ENCODE measurements at places on chromosomes 2 and 18.

GRCh38 chr2:75606761-75607399 is 39.7 kb upstream of the MRPL19 start:
- DNase-seq, result no peak

DNA sequence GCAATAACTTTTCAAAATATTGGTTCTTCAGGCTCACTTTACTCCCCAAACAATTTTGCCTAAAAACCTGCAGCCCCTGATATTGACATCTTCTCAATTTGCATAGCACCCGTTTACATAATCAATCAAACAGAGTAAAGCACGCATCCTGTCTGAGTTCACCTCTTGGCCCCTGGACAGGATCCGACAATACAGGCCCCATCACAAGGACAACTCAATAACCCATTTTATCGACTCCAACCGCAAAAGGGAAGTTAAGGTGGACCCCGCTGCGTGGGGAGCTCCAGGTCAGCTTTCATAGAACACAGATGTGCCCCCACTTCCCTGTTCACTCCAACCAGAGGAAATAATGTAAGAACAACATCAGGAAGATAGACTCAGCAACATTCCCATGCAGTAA is 44.7 kb downstream of the TTC32 start:
- no peak for DNase-seq

DNA sequence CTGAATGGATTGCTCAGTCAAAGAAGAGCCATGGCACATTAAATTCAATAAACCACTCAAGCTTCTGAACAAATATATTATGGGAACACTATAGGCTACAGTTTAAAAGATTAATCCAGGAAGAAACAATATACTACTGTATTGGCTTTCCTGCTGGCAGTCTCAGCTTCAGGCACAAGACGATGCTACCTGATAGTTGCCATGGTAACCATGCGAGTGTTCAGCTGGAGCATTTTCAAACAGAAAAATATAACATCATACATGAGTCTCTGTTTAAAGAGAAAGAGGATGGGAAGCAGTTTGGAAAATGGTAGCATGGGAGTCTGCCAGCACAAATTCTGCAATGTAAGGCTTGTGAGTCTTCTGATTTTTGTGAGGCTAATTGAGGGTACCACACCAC is 65.9 kb upstream of the CPO start:
- DNase-seq, result no peak

GRCh38 chr2:145123606-145124005 is 603.7 kb upstream of the ZEB2 start:
- no peak for DNase-seq

DNA sequence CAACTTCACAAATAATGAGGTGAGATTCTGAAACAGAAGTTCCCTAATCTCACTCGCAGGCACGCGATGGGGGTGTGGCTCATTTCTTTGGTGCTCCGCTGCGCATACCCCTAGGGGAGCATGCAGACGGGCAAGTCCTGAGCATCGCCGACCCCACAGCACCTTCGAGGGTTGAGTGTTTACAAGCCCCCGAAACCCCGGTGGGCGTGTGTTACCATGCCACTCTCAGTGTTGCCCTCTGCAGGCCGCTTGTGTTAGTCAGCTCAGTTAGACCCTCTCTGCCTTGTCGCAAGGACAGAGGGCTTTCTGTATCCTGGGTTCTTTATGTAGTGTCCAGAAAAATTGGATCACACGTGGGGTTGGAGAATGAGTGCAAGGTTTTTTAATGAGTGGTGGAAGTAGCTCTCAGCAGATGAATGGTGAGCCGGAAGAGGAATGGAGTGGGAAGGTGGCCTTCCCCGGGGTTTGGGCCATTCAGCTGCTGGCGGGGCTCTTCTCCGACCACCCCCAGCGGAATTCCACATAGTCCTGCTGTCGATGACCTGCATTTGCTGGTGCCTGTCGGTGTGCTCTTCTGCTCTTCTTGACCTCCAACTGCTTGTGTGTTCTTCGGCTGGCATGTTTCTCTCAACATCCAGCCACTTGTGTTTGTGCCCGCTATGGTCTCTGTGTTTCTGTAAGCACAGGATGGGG is 191.3 kb downstream of the RPRM start:
- DNase-seq, result peak; percentile 77

DNA sequence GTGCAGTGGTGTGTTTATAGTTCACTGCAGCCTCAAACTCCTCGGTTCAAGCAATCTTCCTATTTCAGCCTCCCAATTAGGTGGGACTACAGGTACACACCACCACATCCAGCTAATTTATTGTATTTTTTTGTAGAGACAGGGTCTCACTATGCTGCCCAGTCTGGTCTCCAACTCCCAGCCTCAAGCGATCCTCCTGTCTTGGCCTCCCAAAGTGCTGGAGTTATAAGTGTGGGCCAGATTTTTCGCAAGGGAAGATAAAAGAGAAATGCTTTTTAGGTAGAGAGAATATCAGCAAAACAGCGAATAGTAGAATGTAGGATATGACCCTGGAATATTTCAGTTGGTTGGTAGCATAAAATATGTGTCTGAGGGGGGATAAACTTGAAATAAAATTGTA is 4.3 kb downstream of the DDX1 start:
- no peak for DNase-seq

DNA sequence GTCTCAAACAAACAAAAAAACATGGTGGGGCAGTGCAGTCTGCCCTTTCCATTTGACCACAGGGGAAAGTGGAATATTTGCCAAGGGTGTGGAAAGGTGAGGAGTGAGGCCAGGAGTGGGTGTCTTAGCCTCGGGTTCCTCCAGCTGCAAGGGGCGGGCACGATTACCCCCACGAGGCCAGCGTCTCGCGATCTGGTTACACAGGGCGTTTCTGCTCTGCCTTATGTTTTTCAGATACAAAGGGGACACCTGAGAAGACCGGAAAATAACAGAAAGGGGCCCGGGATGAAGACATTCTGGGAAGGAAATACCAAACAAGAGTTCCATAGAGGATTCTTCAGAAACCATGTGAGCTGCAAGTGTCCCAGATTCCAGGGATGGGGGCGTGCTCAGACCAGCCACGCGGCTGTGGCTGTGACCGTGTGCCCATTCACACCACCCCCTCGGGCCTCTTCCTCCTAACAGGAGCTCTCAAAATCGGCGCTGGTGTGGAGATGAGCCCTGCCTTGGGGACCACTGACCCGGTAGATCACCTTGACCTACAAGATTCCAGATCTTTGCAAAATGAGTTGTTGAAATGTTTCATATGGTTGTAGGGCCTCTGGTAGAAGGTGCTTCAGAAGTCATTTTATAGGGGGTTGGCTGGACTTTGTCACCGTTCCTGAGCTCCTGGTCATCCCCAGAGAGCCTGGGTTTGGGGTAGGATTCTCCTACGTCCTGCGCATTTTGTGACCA is 34.2 kb downstream of the FAM178B start:
- no peak for DNase-seq

- DNase-seq, result no peak
Measured at GRCh38 chr2:215421859-215422461, 13.9 kb downstream of the FN1 start.

- DNase-seq, result no peak
Measured at GRCh38 chr2:142291969-142292368, 161.2 kb upstream of the LRP1B start.

GRCh38 chr2:2926009-2926857 is 451.4 kb downstream of the EIPR1 start:
- no peak for DNase-seq

GRCh38 chr2:12094134-12094533 is 347.7 kb downstream of the LPIN1 start:
- no peak for DNase-seq

GRCh38 chr2:146349334-146349733 is 1495.5 kb upstream of the ACVR2A start:
- no peak for DNase-seq
